ENCODE measurements at places on chromosomes 12 and 14.

- no peak for DNase-seq
Observed at GRCh38 chr12:71872401-71872800, 32.8 kb downstream of the TBC1D15 start.

- no peak for DNase-seq
Observed at GRCh38 chr12:46933947-46934346, 108.2 kb upstream of the SLC38A4 start.

GRCh38 chr12:28063355-28063880 lies 90.9 kb upstream of the PTHLH start:
- DNase-seq, result no peak

GRCh38 chr14:76133103-76133502 lies 18.6 kb upstream of the GPATCH2L start:
- DNase-seq, result no peak

GRCh38 chr12:95096852-95097251 lies 23.4 kb upstream of the NR2C1 start:
- no peak for DNase-seq

DNA sequence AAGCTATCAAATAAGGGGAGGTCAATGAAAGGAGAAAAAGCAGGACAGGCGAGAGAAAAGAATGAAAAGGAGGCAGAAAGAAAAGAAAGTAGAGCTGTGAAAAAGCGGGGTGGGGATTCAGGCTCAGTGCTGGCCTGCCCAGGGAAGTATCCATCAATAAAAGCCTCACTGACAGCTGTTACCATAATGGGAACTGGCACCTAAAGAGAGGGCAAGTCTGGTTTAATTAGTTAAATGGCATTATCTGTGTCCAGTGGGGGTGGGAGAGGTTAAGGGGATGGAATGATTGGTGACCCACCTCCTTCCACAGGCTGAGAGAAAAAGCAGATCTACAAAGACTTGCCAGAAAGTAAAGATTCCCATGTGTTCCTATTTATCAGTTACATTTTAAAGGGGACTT lies 7.4 kb downstream of the SALL2 start:
- DNase-seq, result no peak

GRCh38 chr12:46945591-46945990 lies 119.8 kb upstream of the SLC38A4 start:
- no peak for DNase-seq

- DNase-seq, result no peak
Observed at GRCh38 chr12:28027947-28028724, 55.6 kb upstream of the PTHLH start.
